Islet precursor cell (in vitro differentiated cells): ENCODE measurements at places on chromosomes 4 and X.

DNA sequence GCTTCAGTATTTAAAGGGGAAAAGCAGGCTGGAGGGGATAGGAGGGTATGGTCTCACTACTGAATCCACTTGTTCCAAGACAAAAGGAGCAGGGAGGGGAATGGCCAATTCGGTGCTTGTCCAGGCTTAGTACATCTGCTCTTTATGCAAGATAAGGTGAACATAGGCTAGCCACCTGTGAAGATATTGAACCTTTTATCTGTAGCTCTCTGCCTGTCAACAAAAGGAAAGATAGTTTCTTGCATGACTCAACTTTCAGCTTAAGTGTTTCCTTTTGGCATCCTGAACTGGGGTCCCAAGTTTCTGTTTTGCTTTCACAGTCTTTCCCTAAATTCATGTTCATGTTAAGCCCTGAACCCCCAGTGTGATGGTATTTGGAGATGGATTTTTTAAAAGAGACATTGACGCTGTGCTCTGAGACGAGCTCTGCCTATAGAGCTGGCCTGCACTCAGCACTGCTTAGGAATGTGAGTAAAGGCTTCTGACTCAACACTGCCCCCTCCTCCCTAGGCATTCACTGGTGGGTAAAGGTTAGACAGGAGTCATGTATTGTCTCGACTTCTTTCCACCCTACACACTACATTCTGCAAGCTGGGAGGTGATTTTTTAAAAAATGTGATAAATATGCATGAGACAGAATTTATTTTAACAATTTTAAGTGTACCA lies 28.2 kb downstream of the FAM149A start:
- DNase-seq = peak; percentile 88

- DNase-seq = no peak
These were observed 115.0 kb upstream of the NALF2 start for GRCh38 chrX:69389101-69389501.

- DNase-seq = no peak
These were observed 209.6 kb upstream of the MAGEB2 start for GRCh38 chrX:30005813-30006212.

DNA sequence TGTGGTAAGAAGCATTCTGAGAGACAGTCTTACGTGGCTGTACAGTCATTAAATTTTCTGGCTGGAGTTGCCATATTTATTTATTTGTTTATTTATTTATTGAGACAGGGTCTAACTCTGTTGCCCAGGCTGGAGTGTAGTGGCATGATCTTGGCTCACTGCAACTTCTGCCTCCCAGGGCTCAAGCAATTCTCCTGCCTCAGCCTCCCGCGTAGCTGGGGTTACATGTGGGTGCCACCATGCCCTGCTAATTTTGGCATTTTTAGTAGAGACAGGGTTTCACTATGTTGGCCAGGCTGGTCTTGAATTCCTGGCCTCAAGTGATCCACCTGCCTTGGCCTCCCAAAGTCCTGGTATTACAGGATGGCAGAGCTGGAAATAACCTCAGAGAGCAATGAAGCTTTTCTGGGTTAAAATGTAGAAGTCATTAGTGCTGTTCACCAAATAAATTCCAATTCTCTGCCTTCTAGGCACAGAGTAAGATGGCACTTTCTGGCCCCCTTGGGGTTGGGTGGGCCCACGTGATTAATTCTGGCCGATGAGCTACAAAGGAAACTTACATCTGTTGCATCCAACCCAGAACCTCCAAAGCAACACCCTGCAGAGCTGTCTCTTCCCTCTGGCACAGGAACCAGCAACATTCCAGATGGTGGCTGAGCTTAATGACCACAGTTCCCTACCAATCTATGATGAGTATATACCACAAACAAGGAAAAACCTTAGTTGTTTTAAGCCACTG lies 4.5 kb downstream of the MRFAP1 start:
- DNase-seq = no peak

- no peak for DNase-seq
These were observed 52.4 kb downstream of the MAP3K15 start for GRCh38 chrX:19462879-19463278.

- DNase-seq = no peak
These were observed 2.6 kb downstream of the UGT2A3 start for GRCh38 chr4:68948985-68949384.

GRCh38 chr4:77073981-77074380 lies 1.8 kb downstream of the CCNI start:
- DNase-seq = no peak

- DNase-seq = no peak
These were observed 182.1 kb downstream of the SCFD2 start for GRCh38 chr4:53183754-53184153.

DNA sequence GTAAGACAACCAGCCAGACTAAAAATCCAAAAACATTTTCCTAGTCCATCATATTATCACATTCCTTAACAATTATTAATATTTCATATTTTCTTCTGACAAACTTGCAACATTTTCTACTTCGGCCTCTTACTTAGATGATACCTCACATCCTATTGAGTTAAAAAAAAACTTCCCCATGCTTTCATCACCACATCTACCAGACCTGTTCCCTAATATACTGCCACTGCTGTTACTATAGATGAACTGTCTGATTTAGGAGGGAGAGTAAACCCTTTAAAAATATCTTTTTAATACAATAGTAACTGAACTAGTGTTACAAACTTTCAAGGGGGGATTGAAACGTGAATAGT lies 1.5 kb downstream of the FAM200B start:
- no peak for DNase-seq

DNA sequence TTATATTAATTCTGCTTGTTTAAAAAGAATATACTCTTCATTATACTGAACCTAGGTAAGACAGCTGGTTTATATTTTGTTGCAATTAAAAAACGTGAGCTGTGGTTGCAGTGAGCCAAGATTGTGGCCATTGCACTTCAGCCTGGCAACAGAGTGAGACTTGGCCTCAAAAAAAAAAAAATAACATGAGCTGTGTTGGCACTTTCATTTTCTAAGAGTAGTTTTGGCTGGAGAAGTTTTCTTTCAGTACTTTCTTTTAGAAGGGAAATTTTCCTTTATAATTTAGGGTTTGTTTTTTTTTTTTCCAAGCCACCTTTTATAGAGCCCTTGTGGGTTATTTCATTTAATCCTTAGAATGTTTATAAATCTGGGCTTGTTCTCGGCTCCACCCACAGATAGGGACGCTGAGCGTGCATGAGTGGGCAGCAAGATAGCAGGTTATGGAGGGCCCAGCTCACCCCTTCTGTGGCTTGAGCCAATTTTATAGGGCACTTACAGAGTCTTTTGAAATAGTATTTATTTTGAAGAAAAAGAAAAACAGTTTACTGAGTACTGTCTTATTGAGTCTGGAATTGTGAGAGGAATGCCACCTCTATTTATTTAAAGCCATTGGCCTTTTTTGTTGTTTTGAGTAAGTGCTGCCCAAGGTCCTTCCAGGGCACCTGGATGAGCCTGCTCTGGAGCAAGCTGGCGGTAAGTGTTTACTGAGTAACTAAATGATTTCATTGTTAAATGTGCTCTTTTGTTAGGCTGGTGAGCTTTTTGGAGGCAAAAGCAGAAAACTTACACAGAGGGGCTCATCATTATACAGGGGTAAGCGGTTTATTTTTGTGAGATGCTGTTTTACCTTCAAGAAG lies 60.9 kb downstream of the HTT start:
- no peak for DNase-seq

DNA sequence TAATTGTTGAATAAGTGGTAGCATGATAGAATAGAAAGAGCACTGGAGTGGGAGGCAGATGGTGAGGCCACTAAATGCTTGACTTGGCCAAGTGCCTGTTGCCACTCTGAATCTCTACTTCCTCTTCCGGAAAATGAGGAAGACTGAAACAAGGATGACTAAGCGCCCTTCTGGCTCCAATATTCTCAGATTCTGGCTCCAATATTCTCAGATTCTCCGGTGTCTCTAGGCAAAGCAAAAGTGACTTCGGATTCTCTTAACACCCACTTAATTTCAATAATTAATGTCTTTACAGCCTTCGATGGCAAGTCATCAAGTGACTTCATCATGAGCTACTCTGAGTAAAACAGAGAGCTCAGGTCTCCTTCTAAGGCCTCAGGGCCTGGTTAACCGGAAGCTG lies 402.2 kb upstream of the FGF13 start:
- no peak for DNase-seq

GRCh38 chr4:78612398-78613178 lies 61.0 kb downstream of the ANXA3 start:
- no peak for DNase-seq

DNA sequence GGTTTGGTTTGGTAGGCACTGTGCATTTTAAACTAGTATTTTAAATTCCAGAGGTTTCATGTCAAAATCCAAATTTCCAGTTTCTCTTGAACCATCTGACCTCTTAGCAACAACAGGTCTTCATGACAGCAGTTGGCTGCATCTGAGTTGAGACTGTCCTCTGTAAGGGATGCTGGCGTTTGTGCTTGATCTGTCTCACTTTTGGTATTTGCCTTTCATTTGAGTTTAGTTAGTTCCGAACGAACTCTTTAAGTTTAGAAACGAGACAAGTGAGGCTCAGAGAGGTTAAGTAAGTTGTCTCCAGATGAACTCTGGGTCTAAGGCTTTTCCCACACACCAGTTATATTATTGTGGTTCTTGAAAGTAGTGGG lies 29.1 kb downstream of the SPARCL1 start:
- no peak for DNase-seq

GRCh38 chr4:156501962-156502361 lies 469.6 kb downstream of the PDGFC start:
- DNase-seq = no peak

DNA sequence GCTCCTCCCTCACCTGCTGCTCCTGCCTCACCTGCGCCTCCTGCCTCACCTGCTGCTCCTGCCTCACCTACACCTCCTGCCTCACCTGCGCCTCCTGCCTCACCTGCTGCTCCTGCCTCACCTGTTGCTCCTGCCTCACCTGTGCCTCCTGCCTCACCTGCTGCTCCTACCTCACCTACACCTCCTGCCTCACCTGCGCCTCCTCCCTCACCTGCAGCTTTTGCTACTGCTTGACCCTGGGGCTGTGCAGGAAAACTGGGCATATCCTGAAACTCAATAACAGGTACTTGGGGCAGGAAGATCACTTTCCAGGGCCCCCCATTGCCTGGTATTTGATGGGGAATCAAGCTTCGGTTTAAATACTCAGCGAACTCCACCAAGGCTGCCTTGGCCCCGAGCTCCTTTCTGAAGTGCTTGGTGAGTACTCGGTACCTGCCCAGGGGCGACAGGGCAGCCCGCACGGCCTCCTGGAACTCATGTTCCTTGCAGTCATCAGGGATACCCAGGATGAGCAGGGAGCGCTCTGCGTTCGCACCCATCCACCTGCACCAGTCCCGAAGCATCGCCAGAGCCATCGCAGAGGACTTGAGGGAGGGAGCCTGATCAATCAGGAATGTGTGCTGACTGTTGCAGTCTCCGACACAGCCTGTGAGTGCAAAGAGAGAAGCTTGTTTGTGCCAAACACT lies 2.7 kb downstream of the PNMA6E start:
- no peak for DNase-seq

- no peak for DNase-seq
These were observed 47.9 kb downstream of the MAD2L1 start for GRCh38 chr4:120018786-120019185.

DNA sequence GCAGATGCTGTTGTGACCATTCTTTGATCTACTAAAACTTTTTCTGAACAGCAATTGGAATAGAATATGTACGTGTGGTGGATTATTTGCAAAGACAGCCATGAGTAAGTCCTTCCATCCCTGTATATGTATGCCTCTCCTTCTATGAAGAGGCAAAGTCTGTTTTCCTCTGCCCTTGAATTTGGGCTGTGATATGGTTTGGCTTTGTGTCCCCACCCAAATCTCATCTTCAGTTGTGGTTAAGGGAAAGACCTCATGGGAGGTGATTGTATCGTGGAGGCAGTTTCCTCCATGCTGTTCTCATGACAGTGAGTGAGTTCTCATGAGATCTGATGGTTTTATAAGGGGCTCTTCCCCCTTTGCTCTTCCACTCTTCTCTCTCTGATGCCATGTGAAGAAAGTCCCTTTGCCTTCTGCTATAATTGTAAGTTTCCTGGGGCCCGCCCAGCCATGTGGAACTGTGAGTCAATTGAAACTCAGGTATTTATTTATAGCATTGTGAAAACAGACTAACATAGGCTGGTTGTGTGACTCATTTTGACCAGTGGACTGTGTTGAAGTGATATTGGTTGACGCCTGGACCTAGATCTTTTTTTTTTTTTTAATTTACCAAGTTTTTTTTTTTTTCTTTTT lies 108.3 kb upstream of the CAMK2D start:
- no peak for DNase-seq

DNA sequence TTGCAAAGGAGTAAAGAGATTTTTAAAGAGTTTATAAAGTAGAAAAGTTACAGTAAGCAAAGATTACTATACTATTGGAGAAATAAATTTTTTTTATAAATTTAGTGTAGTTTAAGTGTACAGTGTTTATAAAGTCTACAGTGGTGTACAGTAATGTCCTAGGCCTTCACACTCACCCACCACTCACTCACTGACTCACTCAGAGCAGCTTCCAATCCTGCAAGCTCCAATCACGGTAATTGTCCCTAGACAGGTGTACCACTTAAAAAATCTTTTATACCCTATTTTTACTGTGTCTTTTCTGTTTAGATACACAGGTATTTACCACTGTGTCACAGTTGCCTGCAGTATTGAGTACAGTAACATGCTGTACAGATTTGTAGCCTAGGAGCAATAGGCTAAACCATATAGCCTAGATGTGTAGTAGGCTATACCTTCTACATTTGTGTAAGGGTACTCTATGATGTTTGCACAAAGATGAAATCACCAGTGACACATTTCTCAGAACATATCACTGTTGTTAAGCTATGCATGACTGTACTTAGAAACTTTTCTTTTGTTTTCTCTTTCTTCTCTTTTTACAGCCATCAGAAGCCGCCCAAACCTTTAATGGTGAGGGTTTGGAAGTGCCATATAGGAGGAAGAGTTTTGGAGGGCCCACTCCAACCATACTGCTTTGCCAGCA lies 11.8 kb upstream of the SH3RF1 start:
- DNase-seq = no peak

GRCh38 chrX:57565198-57565597 lies 26.6 kb upstream of the ZXDB start:
- DNase-seq = no peak

GRCh38 chrX:128676651-128677050 lies 624.4 kb upstream of the ACTRT1 start:
- no peak for DNase-seq

GRCh38 chr4:40377512-40378365 lies 42.6 kb downstream of the CHRNA9 start:
- DNase-seq = no peak

- no peak for DNase-seq
These were observed 281.2 kb upstream of the GNPDA2 start for GRCh38 chr4:45007508-45007907.

DNA sequence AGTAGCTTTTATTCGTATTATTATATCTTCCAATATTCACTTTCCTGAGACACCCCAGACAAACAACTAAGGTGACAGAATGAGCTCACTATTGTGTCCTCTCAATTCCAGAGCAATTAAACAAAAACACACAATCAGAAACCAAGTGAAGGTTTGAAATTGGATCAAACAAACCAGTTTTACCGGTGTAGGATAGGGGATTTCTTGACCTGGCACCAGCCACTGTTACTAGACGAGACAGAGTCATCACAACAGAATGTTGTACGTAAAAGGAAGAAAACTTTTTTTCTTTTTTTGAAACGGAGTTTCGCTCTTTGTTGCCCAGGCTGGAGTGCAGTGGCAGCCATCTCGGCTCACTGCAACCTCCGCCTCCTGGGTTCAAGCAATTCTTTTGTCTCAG lies 43.7 kb downstream of the LDOC1 start:
- no peak for DNase-seq
